ENCODE measurements at places on chromosomes 4 and X.

DNA sequence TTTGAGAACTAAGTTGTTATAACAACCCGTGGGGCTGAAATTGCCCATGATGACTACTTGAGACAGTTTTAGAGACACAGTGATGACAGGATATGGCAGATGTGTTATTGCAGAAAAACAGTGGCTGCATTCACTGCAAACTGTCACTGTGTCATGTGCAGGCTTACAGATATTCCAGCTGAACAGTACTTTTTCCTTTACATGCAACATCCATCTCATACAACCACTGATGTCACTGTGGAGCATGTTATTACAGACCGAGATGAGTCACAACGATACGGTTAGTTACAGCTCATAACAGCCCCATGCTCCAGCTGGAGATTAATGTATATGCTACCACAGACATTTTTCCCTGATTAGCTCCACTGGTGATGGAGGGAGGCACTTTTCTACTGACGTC is 207.4 kb downstream of the TMA16 start:
- DNase-seq: peak; percentile 40

DNA sequence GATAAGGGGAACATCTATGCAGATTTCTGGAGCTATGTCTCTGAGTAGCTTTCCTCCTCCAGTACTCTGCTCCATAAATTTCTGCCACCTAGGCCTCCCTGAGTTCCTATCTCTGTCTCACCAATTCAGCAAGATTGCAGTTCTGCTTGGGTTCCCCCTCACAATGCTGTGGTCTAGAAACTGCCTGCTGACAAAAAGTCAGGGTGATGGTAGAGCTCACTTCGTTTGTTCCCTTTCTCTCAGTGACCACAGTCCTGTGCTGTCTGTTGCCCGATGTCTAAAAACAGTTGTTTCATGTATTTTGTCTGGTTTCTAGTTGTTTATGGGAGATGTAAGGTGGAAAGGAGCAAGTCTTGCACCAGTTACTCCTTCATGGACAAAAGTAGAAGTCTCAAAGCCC is 41.1 kb downstream of the AMMECR1 start:
- no peak for DNase-seq

DNA sequence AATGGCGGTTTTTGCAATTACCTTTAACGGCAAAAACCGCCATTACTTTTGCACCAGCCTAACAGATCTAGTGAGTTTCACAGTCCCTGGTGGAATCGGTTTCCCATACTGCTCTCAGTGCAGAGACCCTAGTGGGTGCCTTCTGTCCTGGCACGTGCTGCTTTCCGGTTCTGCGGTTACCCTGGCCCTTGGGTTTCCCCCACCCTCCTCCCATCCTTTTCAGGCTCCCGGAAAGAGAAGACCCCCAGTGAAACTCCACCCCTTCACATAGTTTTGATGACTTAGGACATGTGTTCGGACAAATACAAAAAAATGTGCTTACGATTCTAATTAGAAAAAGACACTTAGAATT is 36.9 kb downstream of the NLGN3 start:
- DNase-seq: no peak

- peak; percentile 74 for DNase-seq
These were observed 53.4 kb upstream of the TRPC3 start for GRCh38 chr4:122005064-122005755.

GRCh38 chrX:31092476-31092875 is 20.6 kb upstream of the FTHL17 start:
- no peak for DNase-seq

DNA sequence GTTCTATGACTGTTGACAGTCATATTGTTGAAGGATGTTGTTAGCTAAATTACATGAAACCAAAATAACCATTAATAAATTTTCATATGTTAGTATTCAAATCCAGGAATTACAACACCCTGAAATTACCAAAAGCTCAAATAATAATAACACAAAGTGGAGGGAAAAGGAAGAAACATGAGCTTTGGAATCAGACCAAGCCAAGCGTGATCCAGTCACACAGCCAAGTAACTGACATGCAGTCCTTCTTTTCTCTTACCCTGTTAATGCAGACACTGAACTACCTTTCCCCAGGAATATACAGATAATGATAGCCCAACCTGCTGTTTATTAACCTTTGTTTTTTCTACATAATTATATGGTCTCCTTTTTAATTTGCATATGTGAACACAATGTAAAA is 130.2 kb downstream of the HS3ST1 start:
- DNase-seq: no peak

- DNase-seq: no peak
These were observed 650.7 kb downstream of the IL1RAPL1 start for GRCh38 chrX:29237972-29238371.

DNA sequence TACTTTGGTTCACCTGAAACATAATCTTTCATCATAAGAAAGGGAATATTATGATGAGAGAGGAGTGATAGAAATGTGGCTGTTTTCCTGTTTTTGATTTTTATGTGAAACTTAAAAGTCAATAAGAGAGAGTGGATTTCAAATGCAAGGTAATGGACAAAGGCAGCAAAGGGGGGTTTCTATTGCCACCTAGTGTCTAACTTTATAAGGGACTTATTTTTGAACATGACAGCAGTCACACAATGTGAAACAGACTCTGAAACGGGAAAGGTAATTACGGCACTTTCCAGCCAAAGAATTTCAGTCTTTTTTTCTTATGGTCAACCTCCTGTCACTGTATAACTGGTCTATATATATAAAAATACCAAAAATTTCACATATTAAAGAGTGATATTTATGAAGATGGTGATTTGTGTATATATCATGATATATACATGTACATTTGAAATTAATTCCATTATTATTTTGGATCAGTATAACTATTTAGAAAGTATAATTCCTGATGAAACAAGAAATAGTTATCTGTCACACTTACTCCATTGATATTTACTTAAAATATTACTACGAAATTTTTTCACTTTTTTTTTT is 127.1 kb downstream of the FBXO8 start:
- peak; percentile 12 for DNase-seq

- DNase-seq: no peak
These were observed 206.0 kb downstream of the HHIP start for GRCh38 chr4:144851948-144852347.

DNA sequence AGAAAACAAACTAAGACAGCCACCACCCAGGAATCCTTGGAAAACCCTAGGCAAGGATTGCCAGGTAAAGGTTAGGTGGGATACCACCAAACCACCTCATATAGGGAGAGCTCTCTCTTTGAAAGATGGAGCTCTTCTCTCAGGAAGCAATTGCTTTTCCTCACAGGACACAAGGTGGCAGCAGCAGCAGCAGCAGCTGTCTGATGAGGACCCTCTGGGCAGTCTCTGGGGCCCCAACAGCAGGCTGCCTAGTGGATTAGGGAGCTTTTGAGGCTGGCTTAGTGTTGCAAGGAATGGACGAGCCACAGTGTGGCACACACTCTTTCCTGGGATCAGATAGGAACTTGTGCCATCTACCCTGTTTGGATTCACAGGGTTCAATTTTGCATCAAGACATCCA is 41.4 kb upstream of the CHRDL1 start:
- DNase-seq: no peak

DNA sequence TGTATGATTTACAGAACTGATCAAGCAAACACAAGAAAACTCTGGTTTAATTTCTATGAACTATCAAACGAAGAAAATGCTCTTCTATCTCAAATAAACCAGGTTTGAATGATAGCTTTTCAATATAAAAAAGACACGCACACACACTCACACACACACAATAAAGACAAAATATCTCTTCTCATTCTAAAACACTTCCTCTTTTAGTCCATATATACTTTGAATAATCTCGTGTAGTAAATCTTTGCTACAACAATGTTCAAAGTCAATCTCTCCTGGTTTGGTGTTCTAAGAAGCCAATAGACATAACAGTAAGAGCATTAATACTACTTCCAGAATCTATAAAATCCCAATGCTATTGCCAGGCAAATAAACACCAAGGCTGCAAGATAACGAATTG is 13.3 kb downstream of the CXCL2 start:
- no peak for DNase-seq

DNA sequence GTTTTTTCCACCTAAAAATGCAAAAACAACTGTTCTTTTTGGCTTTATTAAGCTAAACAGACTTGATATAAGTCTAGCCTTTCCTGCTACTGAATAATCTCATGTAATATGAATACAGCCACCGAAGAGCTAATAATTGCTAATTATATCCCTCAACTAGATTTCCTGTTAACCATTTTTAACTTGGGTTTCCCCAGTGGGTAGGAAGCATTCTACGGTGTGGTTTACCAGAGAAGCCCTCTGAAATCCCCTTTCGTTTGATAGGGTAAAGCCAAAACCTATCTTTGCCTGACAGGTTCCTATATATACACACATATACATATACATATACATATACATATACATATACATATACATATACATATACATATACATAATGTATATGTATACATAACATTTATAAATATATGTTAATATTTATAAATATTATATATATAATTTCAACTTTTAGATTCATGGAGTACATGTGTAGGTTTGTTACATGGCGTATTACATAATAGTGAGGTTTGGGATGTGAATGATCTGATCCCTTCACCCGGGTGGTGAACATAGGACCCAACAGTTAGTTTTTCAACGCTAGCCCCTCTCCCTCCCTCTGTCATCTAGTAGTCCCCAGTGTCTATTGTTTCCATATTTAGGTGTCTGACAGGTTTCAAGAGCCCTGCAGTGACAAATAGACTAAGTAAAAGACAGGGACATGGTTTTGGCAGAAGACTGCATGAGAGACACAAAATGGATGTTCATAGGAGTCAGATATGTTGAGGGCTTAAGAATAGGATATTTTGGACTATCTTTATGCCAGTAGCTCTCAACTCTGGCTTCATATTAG is 62.4 kb downstream of the ATXN3L start:
- no peak for DNase-seq

GRCh38 chr4:53043891-53044650 is 182.0 kb downstream of the RASL11B start:
- DNase-seq: no peak

DNA sequence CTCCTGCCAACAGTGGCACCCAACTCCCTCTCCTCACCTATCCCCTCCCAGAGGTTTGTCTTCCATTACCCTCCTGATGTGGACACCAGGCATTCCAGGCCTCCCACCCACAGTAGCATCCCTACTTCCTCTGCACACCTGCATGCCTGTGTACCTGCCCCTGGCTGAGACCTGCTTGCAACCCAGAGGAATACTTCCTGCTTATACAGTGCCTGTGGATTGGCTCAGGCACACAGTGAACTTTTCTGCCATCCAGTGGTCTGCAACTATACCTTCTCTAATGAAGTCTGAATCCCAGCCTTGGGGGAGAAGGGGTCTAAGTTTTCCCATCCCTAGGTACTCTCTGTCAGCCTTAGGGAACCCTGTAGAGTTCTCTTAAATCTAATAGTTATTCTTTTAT is 169.9 kb downstream of the IQCM start:
- no peak for DNase-seq

DNA sequence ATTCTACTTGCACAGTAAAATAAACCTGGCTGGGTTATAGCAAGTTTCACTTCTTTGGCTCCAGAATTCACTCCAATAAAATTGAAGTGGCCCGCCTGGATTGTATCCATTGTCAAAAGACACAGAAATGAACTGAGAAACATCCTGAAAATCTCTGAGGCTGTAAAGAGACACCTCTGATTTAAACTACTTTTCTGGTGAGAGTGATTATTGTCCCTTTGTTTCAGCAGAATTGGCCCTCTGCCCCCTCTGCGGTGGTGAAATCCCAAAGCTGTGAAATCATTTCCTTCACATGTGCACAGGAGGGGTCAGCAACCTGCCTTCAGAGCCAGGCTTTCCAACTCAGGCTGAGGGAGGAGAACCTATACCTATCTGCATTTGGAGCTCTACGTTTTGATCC is 23.0 kb downstream of the GAB3 start:
- DNase-seq: no peak

- peak; percentile 33 for DNase-seq
These were observed 60.9 kb downstream of the UGT8 start for GRCh38 chr4:114659386-114660008.

DNA sequence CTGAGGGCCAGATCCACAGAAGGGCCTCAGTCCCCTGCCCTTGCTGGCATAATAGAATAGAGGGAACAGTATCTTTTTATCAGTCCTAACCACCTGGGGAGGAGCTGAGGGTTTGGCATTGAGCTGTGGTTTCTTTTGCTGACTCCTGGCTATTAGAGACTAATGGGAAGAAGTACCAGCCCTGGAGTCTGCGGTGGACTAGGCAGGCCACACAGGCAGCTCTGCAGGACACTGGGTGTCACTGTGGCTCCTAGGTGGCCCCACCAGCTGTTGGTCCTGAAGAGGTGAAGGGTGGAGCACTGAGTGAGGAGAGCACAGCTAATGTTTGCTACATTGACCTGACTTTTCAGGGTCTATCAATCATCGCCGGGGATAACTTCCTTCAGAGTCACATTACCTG is 52.8 kb upstream of the GPC4 start:
- DNase-seq: no peak

GRCh38 chr4:78186597-78187543 is 129.7 kb downstream of the FRAS1 start:
- DNase-seq: no peak

DNA sequence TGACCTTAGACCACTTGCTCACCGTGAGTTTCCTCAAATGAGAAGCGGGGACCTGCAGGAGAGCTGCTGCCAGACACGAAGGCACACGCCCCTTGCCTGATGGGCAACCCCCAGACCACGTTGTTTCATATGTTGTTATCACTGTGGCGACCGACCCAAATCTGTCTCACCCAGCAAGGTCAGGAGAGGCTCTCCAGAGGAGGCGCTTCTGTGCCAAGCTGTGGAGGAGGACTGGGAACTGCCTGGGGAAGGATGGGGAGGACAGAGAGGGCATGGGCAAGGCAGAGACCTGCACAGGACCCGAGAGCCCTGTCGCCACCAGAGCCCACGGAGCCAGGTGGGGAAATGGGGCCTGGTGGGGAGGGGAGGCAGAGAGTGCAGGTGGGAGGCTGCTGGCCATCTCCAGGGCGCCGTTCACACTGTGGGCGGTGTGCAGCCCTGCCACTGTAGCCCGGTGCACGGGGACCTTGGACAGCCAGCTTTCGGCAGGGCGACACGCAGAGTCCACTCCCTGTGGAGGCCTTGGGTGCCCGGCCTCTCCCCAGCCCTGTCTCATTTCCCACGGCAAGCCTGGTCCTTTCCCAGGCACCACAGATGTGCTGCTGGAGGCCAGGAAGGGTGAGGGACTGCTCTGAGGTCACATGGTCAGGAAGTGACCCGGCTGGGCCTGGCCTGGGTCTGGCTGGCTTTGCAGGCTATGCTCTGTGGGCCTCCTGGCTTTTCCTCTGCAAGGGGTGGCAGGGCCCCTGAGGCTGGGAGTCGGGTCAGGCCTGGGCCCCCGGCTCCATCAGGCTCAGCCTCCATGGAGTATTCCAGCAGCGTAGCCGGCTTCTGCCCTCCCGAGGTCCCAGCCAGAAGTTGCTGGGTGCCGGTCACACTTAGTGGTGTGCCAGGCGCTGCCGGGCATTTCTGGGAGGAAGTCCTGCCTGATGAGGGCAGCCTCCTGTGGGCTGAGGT is 3.2 kb downstream of the HTRA3 start:
- DNase-seq: no peak

- DNase-seq: no peak
These were observed 27.3 kb upstream of the ACSL4 start for GRCh38 chrX:109760209-109760921.

- DNase-seq: no peak
These were observed 201.1 kb downstream of the OPHN1 start for GRCh38 chrX:68232206-68232605.

Data from fibroblast of skin of left quadriceps (primary cell).